ENCODE measurements at places on chromosomes 1 and 21.

- DNase-seq, result no peak
Measured at GRCh38 chr1:72357411-72357810, 75.1 kb upstream of the NEGR1 start.

GRCh38 chr1:194042736-194043135 lies 856.3 kb upstream of the B3GALT2 start:
- DNase-seq, result no peak

- DNase-seq, result no peak
Measured at GRCh38 chr1:100597061-100597741, 59.3 kb downstream of the GPR88 start.

- no peak for DNase-seq
Measured at GRCh38 chr21:40714536-40714935, 132.4 kb downstream of the DSCAM start.

DNA sequence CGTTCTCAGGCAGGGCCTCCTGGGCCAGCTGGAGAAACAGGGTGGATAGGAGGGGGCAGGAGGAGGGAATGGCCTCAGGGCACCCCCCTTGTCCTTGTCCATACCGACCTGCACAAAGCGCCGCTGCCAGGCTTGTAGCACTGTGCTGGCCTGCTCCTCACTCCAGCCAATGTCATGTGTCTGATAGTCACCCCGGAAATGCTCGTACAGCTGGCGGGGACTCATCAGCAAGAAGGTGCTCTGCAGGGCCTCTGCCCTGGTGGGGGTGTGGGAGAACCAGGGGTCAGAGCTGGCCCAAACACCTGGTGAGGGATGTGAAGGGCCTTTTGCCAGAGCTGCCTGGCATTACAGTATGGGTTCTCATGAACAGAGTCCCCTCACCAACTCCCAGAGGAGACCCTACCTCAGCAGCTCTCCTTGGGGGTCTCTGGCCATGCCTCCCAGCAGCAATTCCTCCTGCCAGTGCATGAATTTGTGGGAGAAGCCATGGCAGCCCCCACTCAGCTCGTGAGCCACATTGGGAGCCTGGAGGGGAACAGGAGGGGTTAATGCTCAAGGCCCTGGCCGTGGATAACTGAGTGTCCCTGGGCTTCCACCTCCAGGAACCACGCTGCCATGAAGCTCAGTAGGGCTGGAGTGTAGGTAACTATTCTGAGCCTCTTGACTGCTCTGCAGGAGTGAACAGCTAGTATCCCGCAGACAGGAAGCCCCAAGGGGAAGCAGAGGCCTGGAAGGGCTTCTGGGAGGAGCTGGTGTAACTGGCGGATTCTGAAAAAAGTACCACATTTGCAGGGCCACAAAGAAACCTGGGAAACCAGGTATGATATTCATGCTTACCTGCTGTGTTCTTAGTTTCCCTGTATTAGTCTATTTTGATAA lies 13.3 kb downstream of the PTCH2 start:
- DNase-seq, result no peak

DNA sequence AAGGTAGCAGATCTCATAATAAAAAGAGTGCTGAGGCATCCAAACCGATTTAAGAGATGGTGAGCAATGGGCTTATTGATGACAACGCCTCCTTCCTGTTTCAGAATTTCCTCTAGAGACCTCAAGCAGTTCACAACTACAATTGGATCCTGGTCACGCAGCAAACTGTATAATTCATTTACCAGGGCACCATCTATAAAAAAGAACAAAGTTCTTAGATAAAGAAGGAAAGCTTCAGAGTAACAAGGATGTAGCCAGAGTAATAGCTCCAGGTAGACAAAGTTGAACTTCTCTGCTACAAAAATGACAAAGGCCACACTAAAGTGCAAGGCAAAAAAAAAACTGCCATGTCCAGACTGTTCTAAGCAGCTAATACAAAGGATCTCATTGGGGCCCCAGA lies 3.4 kb downstream of the AP4B1 start:
- DNase-seq, result no peak

GRCh38 chr1:168974611-168975010 lies 131.9 kb upstream of the ATP1B1 start:
- no peak for DNase-seq

- DNase-seq, result no peak
Measured at GRCh38 chr1:39572379-39573096, 4.1 kb downstream of the PABPC4 start.

GRCh38 chr1:215076322-215076721 lies 6.2 kb upstream of the KCNK2 start:
- no peak for DNase-seq

DNA sequence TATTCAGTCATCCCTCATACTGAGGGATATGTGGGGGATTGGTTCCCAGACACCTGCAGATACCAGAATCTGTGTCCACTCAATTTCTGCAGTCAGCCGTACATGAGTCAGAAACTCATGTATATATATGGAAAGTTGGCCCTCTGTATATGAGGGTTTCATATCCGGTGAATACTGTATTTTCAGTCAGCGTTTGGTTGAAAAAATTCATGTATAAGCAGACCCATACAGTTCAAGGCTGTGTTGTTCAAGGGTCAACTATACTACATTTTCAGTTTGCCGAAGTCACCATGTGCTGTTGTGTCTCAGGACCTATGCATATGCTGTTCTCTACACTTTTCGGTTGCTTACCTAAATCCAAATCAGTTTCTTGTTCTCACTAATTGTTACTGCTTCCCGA lies 10.5 kb downstream of the AXDND1 start:
- DNase-seq, result no peak

GRCh38 chr1:35379317-35380000 lies 111.0 kb downstream of the ZMYM4 start:
- DNase-seq, result no peak

- DNase-seq, result no peak
Measured at GRCh38 chr1:16173447-16174260, 17.8 kb upstream of the EPHA2 start.

DNA sequence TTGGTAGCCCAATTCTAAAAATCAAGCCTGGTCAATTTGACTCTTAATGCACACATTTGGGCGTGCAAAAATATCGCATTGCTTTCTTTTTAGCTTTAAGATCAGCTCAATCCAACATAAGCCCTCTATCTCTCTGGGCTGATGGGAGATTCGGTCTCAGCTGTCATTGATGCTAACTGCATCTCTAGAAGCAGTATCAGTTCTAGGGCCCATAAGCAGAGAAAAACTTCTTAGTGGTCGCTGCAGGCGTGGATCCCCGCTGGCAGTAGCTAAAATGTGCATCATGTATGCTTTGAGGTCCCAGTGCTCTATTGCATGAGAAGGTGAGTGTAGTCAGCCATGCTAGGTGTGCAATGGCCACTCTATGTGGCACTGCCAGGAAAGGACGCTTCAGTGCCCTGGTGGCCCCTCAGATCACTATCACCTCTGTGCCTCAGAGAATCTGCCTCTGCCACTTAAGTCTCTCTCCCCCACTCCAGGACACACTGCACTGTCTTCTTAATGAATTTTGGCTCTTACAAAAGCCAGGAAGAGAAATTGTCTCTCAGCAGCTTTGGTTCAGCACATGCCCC lies 79.7 kb upstream of the GADD45A start:
- no peak for DNase-seq

DNA sequence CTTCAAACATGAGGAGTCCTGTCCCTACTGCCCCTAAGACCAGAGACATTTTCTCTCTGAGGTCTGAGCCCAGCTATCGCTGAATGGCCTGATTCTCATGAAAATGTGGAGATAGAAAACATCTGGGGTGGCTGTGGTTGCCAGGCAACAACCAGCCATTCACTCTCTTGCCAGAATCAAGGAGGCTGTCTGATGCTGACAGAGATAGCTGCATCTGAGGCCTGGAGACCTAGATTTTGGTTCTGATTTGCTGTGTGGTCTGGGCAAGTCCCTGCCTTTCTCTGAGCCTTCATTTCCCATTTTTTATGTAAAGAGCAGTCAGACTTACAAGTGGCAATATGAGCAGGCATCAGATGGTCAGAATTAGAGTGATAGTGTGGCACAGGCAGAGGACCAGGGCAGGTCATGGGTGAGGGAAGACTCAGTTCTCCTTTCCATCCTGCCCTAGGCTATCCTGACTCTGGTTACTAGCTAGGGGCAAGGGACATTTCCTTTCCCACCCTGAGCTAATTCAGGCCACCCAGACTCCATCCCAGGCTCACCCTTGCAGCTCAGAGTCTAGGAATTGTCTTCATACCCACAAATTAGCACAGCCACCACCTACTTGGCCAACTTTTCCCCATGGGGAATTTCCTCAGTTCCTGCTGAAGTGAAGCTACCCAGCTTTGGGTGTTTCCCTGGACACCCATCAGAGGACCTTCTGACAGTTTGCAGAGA lies 20.0 kb upstream of the RNF19B start:
- DNase-seq, result peak; percentile 81

DNA sequence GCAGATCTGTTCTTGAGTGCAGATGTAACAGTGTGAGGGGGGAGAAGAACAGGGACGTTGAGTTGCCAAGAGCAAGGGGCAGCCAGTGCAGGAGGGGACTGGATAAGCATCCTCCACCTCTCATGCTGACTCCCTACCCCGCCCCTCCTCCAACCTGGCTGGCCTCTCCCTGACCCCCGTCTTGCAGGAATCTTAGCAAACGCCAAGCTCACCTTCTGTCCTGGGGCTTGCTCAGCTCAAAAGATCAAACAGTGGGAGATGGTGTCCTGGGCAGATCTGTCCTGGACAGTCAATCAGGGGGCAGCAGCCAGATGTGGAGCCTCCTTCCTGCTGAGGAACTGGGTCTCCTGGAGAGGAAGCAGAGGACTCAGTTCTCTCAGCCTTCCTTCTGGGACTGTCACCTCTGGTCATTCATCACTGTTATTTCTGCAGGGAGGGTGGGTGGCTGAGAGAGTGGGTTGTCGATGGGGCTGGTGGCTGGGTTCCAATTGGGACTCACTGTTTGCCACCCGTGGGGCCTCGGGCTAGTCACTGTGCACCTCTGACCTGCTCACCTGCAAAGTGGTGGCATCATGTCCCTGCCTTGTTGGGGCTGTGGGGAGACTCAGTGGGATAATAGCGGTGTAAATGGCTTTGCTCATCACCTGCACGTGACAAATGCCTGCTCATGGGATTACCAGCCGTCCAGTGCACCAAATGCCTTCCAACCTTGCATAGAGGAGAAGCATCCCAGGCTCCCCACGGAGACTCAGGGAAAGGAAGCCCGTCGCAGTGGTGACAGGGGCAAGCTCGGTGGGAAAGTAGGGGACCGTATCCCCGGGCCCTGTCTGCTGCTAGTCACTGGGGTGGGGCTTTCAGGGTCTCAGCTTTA lies 154.4 kb downstream of the PTPRU start:
- DNase-seq, result no peak

GRCh38 chr1:235910357-235911299 lies 43.9 kb upstream of the LYST start:
- DNase-seq, result no peak

DNA sequence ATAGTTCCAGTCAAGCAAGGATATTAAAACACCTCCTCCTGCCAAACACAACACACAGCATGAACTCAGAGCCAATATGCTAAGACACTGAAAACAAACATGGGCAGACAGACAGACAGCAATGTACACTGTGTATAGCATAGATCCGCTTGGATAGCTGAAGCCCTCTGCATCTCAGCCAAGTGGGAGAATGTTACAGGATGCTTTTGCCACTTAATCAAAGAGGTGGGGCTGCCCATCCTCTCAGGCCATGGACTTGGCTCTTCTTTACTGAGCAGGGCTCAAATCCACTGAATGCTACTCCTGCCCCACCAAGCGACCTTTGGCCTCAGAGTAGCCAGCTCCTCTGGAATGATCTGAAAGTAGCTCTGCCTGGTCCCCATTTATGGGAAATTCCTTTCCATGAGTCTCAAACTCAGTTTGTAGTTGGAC lies 64.7 kb upstream of the NGF start:
- DNase-seq, result no peak

GRCh38 chr1:6761196-6761737 lies 24.0 kb upstream of the CAMTA1 start:
- no peak for DNase-seq

DNA sequence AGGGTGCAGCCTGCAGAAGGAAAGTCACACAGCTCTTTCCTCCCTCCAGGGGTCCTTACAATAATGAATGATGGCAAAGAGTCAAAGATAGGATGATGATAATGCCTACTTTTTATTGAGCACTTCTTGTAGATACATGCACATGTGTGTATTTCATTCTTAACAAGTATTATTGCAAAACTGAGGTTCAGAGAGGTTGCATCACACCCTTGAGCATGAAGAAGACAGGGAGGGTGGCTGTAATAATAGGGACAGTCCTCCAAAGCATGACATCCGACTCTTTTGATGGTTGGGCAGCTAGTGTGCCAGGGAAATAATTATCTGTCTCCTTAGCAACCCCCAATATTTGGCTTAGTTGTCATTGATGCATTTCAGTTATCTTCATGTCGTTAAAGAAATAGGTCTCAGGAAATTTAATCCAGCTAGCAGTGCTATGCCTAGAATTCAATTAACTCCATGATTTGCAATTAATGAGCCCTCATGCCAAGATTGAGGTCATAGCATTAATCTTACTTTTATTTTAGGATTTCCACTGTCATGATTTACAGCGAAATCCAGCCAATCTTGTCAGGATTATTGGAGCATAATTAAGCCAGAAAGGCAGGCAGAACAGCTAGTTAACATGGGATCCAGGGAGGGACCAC lies 35.0 kb downstream of the DNAJC6 start:
- DNase-seq, result no peak

- no peak for DNase-seq
Measured at GRCh38 chr1:4485398-4485797, 169.0 kb upstream of the AJAP1 start.

DNA sequence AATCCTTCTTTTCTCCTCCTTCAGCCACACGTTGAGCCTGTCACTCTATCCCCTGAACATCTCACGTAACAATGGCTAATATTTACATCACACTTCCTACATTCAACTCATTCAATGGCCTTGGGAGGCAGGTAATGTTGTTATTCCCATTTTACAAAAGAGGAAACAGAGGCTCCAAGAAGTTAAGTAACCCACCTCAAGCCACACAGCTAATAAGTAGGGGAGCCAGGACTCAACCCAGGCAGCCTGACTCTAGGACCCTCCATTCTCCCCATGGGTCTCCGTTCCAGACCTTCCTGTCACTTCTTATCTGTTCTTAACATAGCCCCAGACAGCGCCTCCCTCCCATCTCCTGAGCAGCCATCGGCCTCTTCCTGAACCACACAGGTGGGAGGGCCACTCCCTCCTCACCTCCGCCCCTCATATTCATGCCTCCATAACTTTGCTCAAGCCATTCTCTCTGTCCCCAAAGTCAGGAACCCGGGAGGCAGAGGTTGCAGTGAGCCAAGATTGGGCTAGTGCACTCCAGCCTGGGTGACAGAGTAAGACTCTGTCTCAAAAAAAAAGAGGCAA lies 2.2 kb downstream of the PADI4 start:
- no peak for DNase-seq

GRCh38 chr1:175504875-175505555 lies 238.4 kb downstream of the TNR start:
- no peak for DNase-seq

- DNase-seq, result no peak
Measured at GRCh38 chr1:162822391-162823200, 32.1 kb downstream of the HSD17B7 start.

DNA sequence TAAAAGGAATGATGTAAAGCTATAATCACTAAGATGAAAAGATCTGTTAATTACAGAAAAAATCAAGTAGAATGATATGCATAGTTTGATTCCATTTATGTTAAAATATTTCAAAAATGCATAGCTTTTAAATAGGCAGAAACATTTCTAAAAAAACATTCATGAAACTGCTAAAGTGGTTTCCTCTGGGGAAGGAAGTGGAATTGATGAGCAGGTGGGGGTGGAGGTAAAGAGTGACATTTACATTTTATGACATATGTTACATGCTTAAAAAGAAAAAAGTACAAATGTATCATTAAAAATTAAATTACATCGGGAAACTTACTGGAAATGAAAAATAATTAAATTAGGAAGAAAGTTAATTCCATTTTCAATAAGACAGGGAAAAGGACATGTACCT lies 42.8 kb upstream of the JAK1 start:
- DNase-seq, result no peak

- DNase-seq, result no peak
Measured at GRCh38 chr1:163912170-163912884, 590.6 kb downstream of the NUF2 start.

Data from CD4-positive, alpha-beta T cell treated with Interleukin-21 for 1 hour (primary cell).